Naive thymus-derived CD4-positive, alpha-beta T cell (primary cell): ENCODE measurements at places on chromosomes 7 and 10. TPM values are rescaled to one million over a fixed set of nuclear protein-coding genes. Genes with fewer than 3 reads are reported as not detected.
A peak's percentile ranks its signal among the peaks of the same experiment; 100 is the strongest.

HOXA10 gene
- not detected for polyA plus RNA-seq

ANKRD61 gene
- polyA plus RNA-seq: 0.29 TPM

TPST1 gene
- polyA plus RNA-seq: 2.2 TPM

KLF14 gene
- not detected for polyA plus RNA-seq

TAS2R4 gene
- polyA plus RNA-seq: not detected

GRCh38 chr10:44589944-44590449 lies 205.1 kb upstream of the CXCL12 start:
- no peak overlapping the region for H3K4me3 ChIP-seq
- no peak for DNase-seq
- H3K36me3 ChIP-seq: no peaks in the 10 kb centered on the region
- no peaks in the 10 kb centered on the region for H3K27me3 ChIP-seq
- H3K27ac ChIP-seq: no peak overlapping the region

DNA sequence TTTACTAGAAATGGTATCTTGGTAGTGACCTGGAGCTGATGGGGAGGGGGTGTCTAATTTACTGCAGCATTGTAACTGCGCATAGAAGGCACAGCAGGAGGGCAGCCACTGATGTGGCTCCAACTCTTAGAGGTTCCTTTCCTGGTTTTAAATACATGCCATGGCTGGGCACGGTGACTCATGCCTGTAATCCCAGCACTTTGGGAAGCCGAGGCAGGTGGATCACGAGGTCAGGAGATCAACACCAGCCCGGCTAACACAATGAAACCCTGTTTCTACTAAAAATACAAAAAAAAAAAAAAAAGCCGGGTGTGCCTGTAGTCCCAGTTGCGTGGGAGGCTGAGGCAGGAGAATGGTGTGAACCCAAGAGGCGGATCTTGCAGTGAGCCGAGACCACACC lies 19.2 kb upstream of the SEC61G start:
- H3K27ac ChIP-seq: no peak overlapping the region
- H3K36me3 ChIP-seq: no peaks in the 10 kb centered on the region
- no peak overlapping the region for H3K4me3 ChIP-seq
- H3K27me3 ChIP-seq: no peaks in the 10 kb centered on the region

DNA sequence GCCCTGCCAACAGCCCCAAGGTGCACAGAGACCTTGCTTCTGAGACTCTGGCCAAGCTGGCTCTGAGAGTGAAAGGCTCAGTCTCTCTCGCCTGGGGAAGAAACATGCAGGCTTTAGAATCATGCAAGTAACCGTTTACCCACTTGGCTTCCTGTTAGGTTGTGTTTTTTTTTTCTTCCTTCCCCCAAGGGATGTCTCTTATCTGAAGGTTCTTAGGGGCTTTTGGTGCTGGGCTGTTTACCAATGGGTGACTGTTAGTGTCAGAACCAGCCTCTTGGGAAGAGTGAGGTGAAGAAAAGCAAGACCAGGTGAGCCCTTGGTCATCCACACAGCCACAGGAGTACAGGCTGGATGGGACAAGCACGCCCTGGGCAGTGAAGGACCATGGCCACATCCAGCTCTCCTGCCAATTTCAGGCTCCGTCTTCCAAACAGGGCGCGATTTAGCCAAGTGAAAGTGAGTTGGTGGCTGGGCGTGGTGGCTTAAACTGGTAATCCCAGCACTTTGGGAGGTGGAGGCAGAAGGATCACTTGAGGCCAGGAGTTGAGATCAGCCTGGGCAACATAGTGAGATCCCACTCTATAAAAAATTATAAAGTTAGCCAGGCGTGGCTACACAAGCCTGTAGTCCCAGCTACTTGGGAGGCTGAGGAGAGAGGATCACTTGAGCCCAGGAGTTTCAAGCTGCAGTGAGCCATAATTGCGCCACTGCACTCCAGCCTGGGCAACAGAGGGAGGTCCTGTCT lies 76.3 kb upstream of the CUX1 start:
- DNase-seq: no peak
- H3K4me3 ChIP-seq: no peak overlapping the region
- H3K27ac ChIP-seq: no peak overlapping the region
- H3K4me1 ChIP-seq: no peaks in the 10 kb centered on the region
- H3K27me3 ChIP-seq: no peaks in the 10 kb centered on the region
- H3K36me3 ChIP-seq: no peaks in the 10 kb centered on the region

GRCh38 chr10:58322835-58323209 lies 12.0 kb upstream of the UBE2D1 start:
- H3K4me1 ChIP-seq: no peaks in the 10 kb centered on the region
- no peaks in the 10 kb centered on the region for H3K36me3 ChIP-seq
- H3K27ac ChIP-seq: no peak overlapping the region
- DNase-seq: no peak

- H3K27ac ChIP-seq: no peak overlapping the region
- DNase-seq: no peak
- no peaks in the 10 kb centered on the region for H3K4me1 ChIP-seq
- no peak overlapping the region for H3K4me3 ChIP-seq
These were observed 22.2 kb downstream of the AZGP1 start for GRCh38 chr7:99953649-99954048.

DNA sequence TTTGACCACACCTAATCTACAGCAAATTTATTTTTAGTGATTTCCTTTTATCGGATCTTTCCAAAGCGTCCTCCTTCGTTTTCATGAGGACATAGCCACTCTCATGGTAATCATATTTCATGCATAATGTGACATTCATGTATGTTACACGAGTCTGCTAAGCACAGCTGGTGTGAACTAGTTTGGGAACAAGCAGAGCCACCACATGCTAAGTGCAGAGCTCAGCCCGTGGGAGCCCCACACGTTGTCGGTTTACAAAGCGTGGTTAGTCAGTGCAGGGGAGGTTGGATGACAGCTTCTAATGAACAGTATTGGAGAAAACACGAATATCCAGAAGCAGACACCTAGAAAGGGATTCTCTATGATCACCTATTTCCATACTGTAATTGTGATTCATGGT lies 78.4 kb upstream of the GJD4 start:
- no peak overlapping the region for H3K27ac ChIP-seq
- no peaks in the 10 kb centered on the region for H3K4me1 ChIP-seq

GRCh38 chr10:104824380-104825006 lies 183.4 kb downstream of the SORCS3 start:
- H3K36me3 ChIP-seq: no peaks in the 10 kb centered on the region
- no peak overlapping the region for H3K27ac ChIP-seq
- H3K27me3 ChIP-seq: no peaks in the 10 kb centered on the region
- peak; percentile 7 for DNase-seq
- no peaks in the 10 kb centered on the region for H3K4me1 ChIP-seq
- no peak overlapping the region for H3K4me3 ChIP-seq

- H3K4me3 ChIP-seq: peak overlapping the region; percentile 67
- no peaks in the 10 kb centered on the region for H3K36me3 ChIP-seq
- DNase-seq: peak; percentile 26
These were observed 678 bp downstream of the SH2B2 start for GRCh38 chr7:102287111-102287980.

- no peaks in the 10 kb centered on the region for H3K4me1 ChIP-seq
- no peak for DNase-seq
- no peak overlapping the region for H3K27ac ChIP-seq
- no peak overlapping the region for H3K4me3 ChIP-seq
- H3K36me3 ChIP-seq: no peaks in the 10 kb centered on the region
These were observed 211.8 kb upstream of the PPP2R2D start for GRCh38 chr10:131689016-131689415.

GRCh38 chr10:29185050-29185449 lies 103.8 kb upstream of the LYZL1 start:
- no peaks in the 10 kb centered on the region for H3K36me3 ChIP-seq
- no peak for DNase-seq
- H3K4me3 ChIP-seq: no peak overlapping the region
- no peaks in the 10 kb centered on the region for H3K4me1 ChIP-seq

DNA sequence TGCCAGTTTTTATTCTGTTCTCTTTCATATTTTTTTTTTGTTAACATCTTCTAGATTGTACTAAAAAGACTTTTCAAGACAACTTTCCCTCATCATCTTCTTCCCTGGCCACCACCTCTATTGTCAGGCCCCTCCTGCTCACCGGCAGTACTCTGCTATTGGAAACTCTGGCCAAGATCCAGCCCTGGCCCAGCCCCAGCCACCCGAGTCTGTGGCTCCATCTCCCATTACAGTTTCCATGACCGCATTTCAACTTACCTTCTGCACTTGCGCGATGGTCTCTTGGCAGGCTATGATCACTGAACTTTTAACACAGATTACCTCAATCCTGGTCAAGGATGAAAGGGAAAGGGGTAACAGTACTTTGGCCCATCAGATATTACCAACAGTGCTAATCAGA lies 137.7 kb upstream of the POM121L12 start:
- no peak for DNase-seq
- no peak overlapping the region for H3K27ac ChIP-seq
- no peaks in the 10 kb centered on the region for H3K36me3 ChIP-seq
- no peaks in the 10 kb centered on the region for H3K27me3 ChIP-seq
- H3K4me1 ChIP-seq: no peaks in the 10 kb centered on the region

DNA sequence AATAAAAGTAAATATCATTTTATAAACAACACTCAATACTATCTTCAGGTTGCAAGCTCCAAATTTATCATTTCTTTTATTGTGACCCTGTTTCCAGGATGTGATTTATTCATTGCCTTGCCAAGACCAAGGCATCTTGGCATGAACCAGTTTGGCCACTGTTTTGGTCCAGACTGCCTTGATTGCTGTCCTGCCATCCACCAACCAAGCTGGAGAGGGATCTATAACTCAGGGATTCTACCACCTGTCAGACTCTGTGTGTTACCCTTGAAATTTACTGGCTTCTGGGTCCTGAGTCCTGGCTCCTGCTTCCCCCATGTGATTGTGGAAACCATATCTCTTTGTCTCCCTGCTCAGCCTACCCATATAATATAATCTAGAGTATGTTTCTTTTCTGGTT lies 343.0 kb downstream of the GPAM start:
- no peaks in the 10 kb centered on the region for H3K36me3 ChIP-seq
- H3K4me1 ChIP-seq: no peaks in the 10 kb centered on the region
- no peaks in the 10 kb centered on the region for H3K27me3 ChIP-seq

DNA sequence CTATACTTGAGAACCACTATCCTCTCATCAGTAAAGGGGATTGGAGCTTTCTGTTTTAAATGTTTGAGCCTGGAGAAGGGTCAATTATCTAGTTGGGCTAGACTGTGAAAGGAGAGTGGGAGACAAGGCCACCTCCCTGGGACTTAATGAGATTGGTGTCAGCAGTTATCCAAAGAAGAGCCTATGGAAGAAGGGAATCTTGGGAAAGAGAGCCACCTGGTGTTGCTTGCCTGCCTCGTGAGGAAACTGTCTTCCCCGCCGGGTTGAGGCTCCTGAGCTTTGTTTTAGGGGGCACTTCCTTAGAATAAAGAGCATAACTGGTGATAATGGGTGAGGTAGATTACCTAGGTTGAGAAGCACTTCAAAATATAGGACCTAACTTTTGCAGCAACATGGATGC lies 32.0 kb upstream of the ABCB4 start:
- no peaks in the 10 kb centered on the region for H3K4me1 ChIP-seq
- no peak overlapping the region for H3K27ac ChIP-seq
- H3K4me3 ChIP-seq: no peak overlapping the region
- no peaks in the 10 kb centered on the region for H3K36me3 ChIP-seq

GRCh38 chr10:116785867-116786266 lies 43.5 kb upstream of the HSPA12A start:
- no peak overlapping the region for H3K4me3 ChIP-seq
- peaks cover 5% of the 10 kb centered on the region for H3K4me1 ChIP-seq
- no peak overlapping the region for H3K27ac ChIP-seq
- H3K36me3 ChIP-seq: no peaks in the 10 kb centered on the region

- H3K4me3 ChIP-seq: no peak overlapping the region
- no peaks in the 10 kb centered on the region for H3K36me3 ChIP-seq
- no peaks in the 10 kb centered on the region for H3K4me1 ChIP-seq
- DNase-seq: no peak
These were observed 23.7 kb upstream of the FOXL3 start for GRCh38 chr7:265998-266850.

GRCh38 chr7:101595766-101596537 lies 33.1 kb downstream of the MYL10 start:
- no peaks in the 10 kb centered on the region for H3K36me3 ChIP-seq
- DNase-seq: no peak
- no peak overlapping the region for H3K4me3 ChIP-seq
- H3K4me1 ChIP-seq: no peaks in the 10 kb centered on the region
- H3K27ac ChIP-seq: no peak overlapping the region

- DNase-seq: no peak
- H3K27ac ChIP-seq: no peak overlapping the region
- H3K4me3 ChIP-seq: no peak overlapping the region
- no peaks in the 10 kb centered on the region for H3K27me3 ChIP-seq
These were observed 8.4 kb downstream of the THAP5 start for GRCh38 chr7:108561047-108561619.

DNA sequence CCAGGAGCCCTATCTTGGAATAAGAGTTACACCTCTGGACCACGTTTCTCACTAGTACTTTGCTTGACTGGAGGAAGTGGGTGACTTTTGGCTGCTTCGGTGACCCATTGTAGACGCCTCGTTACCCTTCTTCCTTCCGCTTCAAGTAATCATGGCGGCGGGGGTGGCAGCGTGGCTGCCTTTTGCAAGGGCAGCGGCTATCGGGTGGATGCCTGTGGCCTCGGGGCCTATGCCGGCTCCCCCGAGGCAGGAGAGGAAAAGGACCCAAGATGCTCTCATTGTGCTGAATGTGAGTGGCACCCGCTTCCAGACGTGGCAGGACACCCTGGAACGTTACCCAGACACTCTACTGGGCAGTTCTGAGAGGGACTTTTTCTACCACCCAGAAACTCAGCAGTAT lies 1.5 kb downstream of the KCND2 start:
- DNase-seq: no peak
- H3K27ac ChIP-seq: no peak overlapping the region
- no peaks in the 10 kb centered on the region for H3K36me3 ChIP-seq
- no peaks in the 10 kb centered on the region for H3K4me1 ChIP-seq
- no peak overlapping the region for H3K4me3 ChIP-seq

DNA sequence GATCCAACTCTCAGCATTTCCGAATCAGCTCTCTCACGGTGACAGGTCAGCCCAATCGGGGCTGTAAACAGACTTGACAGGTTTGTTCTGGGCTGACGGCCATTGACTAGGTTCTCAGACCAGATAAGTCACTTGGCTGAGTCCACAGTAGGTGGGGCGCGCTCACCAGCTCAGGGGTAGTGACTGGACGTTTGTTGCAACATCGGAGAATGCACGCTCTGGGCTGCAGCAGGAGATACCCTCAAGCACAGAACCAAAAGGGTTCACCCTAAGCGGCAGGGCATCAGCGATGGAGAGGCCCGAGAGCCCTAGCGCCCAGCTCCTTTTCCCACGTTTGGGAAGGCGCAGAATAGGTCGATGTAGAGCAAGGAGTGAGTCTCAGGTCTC lies 1.8 kb downstream of the KLLN start:
- peak overlapping the region; percentile 75 for H3K27ac ChIP-seq
- no peaks in the 10 kb centered on the region for H3K27me3 ChIP-seq
- peak overlapping the region; percentile 90 for H3K4me3 ChIP-seq
- no peaks in the 10 kb centered on the region for H3K36me3 ChIP-seq

- peaks cover 5% of the 10 kb centered on the region for H3K4me1 ChIP-seq
- H3K4me3 ChIP-seq: no peak overlapping the region
- H3K36me3 ChIP-seq: peaks cover 40% of the 10 kb centered on the region
These were observed 31.4 kb downstream of the PARP12 start for GRCh38 chr7:140031364-140031763.

DNA sequence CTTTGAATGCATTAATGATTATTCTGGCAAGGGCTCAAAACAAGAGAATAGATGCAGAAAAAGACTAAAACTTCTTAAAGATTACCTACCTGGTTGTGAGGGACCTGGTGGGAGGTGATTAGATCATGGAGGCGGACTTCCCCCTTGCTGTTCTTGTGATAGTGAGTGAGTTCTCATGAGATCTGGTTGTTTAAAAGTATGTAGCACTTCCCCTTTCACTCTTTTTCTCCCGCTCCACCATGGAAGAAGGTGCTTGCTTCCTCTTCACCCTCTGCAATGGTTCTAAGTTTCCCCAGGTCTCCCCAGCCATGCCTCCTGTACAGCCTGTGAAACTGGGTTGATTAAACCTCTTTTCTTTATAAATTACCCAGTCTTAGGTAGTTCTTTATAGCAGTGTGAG lies 226.6 kb downstream of the ARHGAP12 start:
- H3K4me1 ChIP-seq: no peaks in the 10 kb centered on the region
- no peak overlapping the region for H3K4me3 ChIP-seq
- H3K27ac ChIP-seq: no peak overlapping the region
- no peaks in the 10 kb centered on the region for H3K36me3 ChIP-seq
